Sigmoid colon (tissue), 7 donors: ENCODE measurements at places on chromosomes 12 and 14. TPM values are rescaled to one million over a fixed set of nuclear protein-coding genes. Genes with fewer than 3 reads are reported as not detected.
A peak's percentile ranks its signal among the peaks of the same experiment; 100 is the strongest.

The AQP6 gene
- polyA plus RNA-seq: not detected

The NEDD8 gene
- polyA plus RNA-seq: 243 TPM

The HOXC11 gene
- polyA plus RNA-seq: not detected

The RDH5 gene
- 34.4 TPM for polyA plus RNA-seq

The TOMM20L gene
- polyA plus RNA-seq: not detected

The SYT1 gene
- polyA plus RNA-seq: 2.8 TPM

The DAO gene
- polyA plus RNA-seq: 1.0 TPM

The TSPAN19 gene
- not detected for polyA plus RNA-seq

The AKAP3 gene
- polyA plus RNA-seq: 1.3 TPM

The FGD6 gene
- polyA plus RNA-seq: 5.3 TPM

The OTX2 gene
- polyA plus RNA-seq: not detected

The UBE2N gene
- 87.4 TPM for polyA plus RNA-seq

The SIX1 gene
- 0.01 TPM for polyA plus RNA-seq

The ZDHHC22 gene
- polyA plus RNA-seq: not detected

GRCh38 chr14:58488550-58488949 lies 61.0 kb downstream of the KIAA0586 start:
- peaks cover 3% of the 10 kb centered on the region for H3K36me3 ChIP-seq
- H3K4me3 ChIP-seq: no peak overlapping the region
- H3K27me3 ChIP-seq: no peaks in the 10 kb centered on the region
- no peak overlapping the region for H3K27ac ChIP-seq
- no peaks in the 10 kb centered on the region for H3K4me1 ChIP-seq

GRCh38 chr14:98909251-98909944 lies 362.6 kb downstream of the BCL11B start:
- H3K36me3 ChIP-seq: no peaks in the 10 kb centered on the region
- H3K4me1 ChIP-seq: peaks cover 8% of the 10 kb centered on the region
- no peak overlapping the region for H3K4me3 ChIP-seq
- no peak overlapping the region for H3K27ac ChIP-seq
- no peak for DNase-seq

DNA sequence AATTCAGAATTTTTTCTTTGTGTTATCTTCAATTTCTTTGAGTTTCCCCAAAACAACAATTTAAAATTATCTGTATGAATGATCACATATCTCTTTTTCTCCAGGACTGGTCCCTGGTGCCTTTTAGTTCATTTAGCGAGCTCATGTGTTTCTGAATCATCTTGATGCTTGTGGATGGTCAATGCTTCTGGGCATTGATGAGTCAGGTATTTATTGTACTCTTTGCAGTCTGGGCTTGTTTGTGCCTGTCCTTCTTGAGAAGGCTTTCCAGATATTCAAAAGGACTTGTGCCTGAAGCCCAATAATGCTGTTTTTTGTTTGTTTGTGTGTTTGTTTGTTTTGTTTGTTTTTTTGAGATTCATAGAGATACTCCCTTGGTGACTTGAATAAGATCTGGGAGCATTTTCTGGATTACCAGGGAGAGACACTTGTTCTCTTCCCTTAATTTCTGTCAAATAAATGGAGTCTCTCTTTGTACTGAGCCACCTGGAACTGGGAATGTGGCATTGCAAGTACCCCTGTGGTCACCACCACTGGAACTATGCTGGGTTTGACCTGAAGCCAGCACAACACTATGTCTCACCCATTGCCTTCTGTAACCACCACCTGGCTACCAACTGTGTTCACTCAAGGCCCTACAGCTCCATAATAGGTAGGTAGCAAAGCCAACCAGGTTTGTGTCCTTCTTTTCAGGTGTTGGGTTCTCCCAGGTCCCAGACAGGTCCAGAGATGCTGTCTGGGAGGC lies 56.3 kb downstream of the SLC6A15 start:
- H3K4me1 ChIP-seq: no peaks in the 10 kb centered on the region
- no peak overlapping the region for H3K27ac ChIP-seq
- no peaks in the 10 kb centered on the region for H3K36me3 ChIP-seq
- DNase-seq: no peak
- H3K27me3 ChIP-seq: no peaks in the 10 kb centered on the region

GRCh38 chr12:43937947-43938346 lies 102.1 kb downstream of the TMEM117 start:
- no peaks in the 10 kb centered on the region for H3K4me1 ChIP-seq
- H3K27me3 ChIP-seq: no peaks in the 10 kb centered on the region
- H3K4me3 ChIP-seq: no peak overlapping the region
- no peaks in the 10 kb centered on the region for H3K36me3 ChIP-seq
- DNase-seq: no peak

GRCh38 chr14:43297794-43298193 lies 1209.3 kb downstream of the FSCB start:
- no peaks in the 10 kb centered on the region for H3K4me1 ChIP-seq
- no peak overlapping the region for H3K27ac ChIP-seq
- DNase-seq: no peak
- no peaks in the 10 kb centered on the region for H3K27me3 ChIP-seq
- H3K4me3 ChIP-seq: no peak overlapping the region

GRCh38 chr14:83289896-83290295 lies 1756.2 kb upstream of the SEL1L start:
- DNase-seq: no peak
- H3K4me1 ChIP-seq: no peaks in the 10 kb centered on the region
- H3K27ac ChIP-seq: no peak overlapping the region
- H3K36me3 ChIP-seq: no peaks in the 10 kb centered on the region
- H3K27me3 ChIP-seq: no peaks in the 10 kb centered on the region
- no peak overlapping the region for H3K4me3 ChIP-seq

- no peak overlapping the region for H3K4me3 ChIP-seq
- H3K27me3 ChIP-seq: no peaks in the 10 kb centered on the region
- H3K4me1 ChIP-seq: no peaks in the 10 kb centered on the region
- no peak overlapping the region for H3K27ac ChIP-seq
Observed at GRCh38 chr12:64531665-64532334, 78.5 kb upstream of the RASSF3 start.

GRCh38 chr12:19964549-19964948 lies 403.8 kb upstream of the PDE3A start:
- no peaks in the 10 kb centered on the region for H3K27me3 ChIP-seq
- H3K27ac ChIP-seq: peak overlapping the region; percentile 42
- H3K4me1 ChIP-seq: no peaks in the 10 kb centered on the region
- no peak overlapping the region for H3K4me3 ChIP-seq
- no peak for DNase-seq

- H3K36me3 ChIP-seq: no peaks in the 10 kb centered on the region
- H3K4me3 ChIP-seq: no peak overlapping the region
- no peaks in the 10 kb centered on the region for H3K27me3 ChIP-seq
- H3K27ac ChIP-seq: no peak overlapping the region
- no peak for DNase-seq
Observed at GRCh38 chr12:111927346-111927745, 85.3 kb downstream of the MAPKAPK5 start.

DNA sequence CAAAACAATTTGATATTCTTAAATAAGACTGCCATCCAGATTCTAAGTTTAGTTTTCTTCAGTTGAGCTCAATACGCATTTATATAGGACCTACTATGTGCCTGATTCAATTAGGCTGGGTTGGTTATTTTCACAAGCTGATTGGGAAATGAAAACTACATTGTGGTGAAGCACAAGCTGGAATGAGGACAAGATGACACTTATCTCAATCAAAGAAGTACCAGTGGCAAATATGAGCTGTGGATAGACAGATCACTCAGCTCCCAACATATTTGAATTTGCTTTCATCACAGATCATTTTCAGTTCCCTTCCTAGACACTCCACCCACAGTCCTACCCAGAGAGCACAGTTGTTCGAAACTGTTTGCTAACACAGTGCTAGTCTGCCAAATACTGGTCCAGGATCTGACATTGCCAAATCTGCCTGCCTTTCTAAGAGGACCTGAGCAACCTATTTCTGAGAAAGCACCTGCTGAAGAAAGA lies 74.7 kb downstream of the LLPH start:
- no peaks in the 10 kb centered on the region for H3K4me1 ChIP-seq
- no peak overlapping the region for H3K27ac ChIP-seq
- no peaks in the 10 kb centered on the region for H3K36me3 ChIP-seq
- H3K4me3 ChIP-seq: no peak overlapping the region
- no peak for DNase-seq

DNA sequence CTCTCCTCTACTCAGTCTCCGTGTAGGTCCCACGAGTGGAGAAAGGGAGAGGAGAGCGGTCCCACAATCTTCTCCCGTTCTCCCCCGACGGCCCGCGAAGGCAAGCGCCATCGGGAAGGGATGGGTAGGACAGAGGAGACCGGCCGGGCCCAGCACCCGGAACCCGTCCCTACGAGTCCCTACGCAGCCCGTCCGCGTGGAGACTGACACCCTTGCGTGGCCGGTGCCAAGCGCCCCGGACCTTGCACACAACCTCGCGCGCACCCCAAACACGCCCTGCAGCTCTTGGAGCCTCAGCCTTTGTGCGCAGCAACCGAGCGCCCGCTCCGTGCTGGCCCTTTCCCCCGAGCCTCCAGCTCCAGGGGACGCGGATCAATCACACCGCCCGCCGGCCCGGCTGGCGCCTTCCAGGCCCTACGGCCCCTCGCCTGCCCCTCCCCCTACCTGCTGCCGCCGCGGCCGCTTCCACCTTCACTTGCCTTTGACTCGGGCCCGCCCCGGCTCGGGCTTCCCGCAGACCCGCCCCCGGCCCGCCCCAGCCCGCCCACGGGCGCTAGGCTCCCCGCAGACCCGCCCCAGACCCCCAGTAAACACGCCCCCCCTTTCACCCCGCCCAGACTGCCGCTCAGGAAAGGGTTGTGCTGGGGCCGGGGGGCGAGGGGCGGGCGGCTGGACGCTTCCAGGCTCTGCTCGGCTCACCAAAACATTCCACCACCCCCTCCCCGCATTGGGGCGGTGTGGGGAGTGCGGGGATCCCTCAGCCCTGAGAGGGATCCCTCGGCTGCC lies at the start of gene NDRG2:
NDRG2 (minus strand) TSS at position 477 of the 786 bp plus-strand sequence. CDS start 1,746 bp downstream, outside the sequence.
- H3K27me3 ChIP-seq: no peaks in the 10 kb centered on the region
- DNase-seq: peak; percentile 94
- peaks cover 14% of the 10 kb centered on the region for H3K36me3 ChIP-seq
- H3K4me3 ChIP-seq: peak within 1 kb of the TSS; percentile 85

DNA sequence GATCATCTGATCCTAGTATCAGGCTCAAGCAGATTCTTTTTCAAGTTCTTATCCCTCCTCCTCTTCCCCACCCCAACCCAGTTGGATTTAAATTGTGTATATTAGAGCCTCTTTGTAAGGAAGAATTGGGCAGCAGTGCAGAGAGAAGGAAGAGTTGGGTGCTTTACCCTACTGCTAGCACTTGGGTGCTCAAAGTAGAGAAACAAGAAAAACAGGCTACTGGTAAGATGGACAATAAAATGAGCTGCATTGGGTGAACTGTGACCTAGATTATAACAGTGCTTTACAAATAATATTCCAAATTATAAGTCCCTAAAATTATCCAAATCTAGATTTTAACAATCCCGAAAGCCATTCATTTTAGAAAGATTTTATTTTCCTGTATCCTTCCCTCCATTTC lies 363.4 kb upstream of the GARIN6 start:
- no peaks in the 10 kb centered on the region for H3K36me3 ChIP-seq
- H3K27me3 ChIP-seq: no peaks in the 10 kb centered on the region
- no peak overlapping the region for H3K27ac ChIP-seq
- H3K4me3 ChIP-seq: no peak overlapping the region

- peak overlapping the region; percentile 90 for H3K27ac ChIP-seq
- peak; percentile 97 for DNase-seq
- no peaks in the 10 kb centered on the region for H3K27me3 ChIP-seq
- H3K36me3 ChIP-seq: no peaks in the 10 kb centered on the region
- peaks cover 100% of the 10 kb centered on the region for H3K4me1 ChIP-seq
Observed at GRCh38 chr12:120234643-120235368, 30.7 kb downstream of the PXN start.

DNA sequence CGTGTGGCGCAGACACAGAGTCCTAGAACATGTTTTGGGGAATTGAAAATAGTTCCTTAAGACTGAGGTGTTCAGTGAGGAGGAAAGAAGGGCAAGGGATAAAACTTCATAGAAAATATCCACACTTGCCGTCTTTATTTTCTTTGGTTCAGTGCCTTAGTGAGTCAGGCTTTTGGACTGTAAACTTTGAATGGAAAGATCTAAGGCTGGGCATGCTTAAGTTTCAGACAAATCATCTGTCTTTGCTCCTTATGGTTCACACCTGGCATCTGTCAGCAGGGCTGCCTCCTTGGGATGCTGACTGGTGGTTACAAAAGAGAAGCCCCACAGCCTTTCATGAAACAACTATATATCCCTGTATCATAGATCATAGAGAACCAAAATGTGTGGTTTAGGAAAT lies 136.3 kb upstream of the PRICKLE1 start:
- H3K27ac ChIP-seq: no peak overlapping the region
- no peak overlapping the region for H3K4me3 ChIP-seq
- H3K4me1 ChIP-seq: peaks cover 8% of the 10 kb centered on the region
- H3K36me3 ChIP-seq: no peaks in the 10 kb centered on the region
- no peak for DNase-seq

GRCh38 chr14:95261616-95262510 lies 57.8 kb downstream of the CLMN start:
- H3K27ac ChIP-seq: no peak overlapping the region
- no peaks in the 10 kb centered on the region for H3K4me1 ChIP-seq
- H3K27me3 ChIP-seq: no peaks in the 10 kb centered on the region
- no peak overlapping the region for H3K4me3 ChIP-seq

GRCh38 chr14:73742520-73743238 lies 28.5 kb upstream of the PNMA1 start:
- H3K27me3 ChIP-seq: no peaks in the 10 kb centered on the region
- peaks cover 93% of the 10 kb centered on the region for H3K4me1 ChIP-seq
- DNase-seq: no peak
- no peak overlapping the region for H3K4me3 ChIP-seq
- peaks cover 21% of the 10 kb centered on the region for H3K36me3 ChIP-seq
- H3K27ac ChIP-seq: peak overlapping the region; percentile 100

- H3K27me3 ChIP-seq: no peaks in the 10 kb centered on the region
- peak overlapping the region; percentile 43 for H3K27ac ChIP-seq
- H3K4me1 ChIP-seq: peaks cover 52% of the 10 kb centered on the region
- no peaks in the 10 kb centered on the region for H3K36me3 ChIP-seq
Observed at GRCh38 chr14:93104961-93105360, 10.8 kb downstream of the ITPK1 start.

GRCh38 chr14:41634286-41634685 lies 27.6 kb downstream of the LRFN5 start:
- H3K36me3 ChIP-seq: no peaks in the 10 kb centered on the region
- H3K4me3 ChIP-seq: no peak overlapping the region
- H3K27me3 ChIP-seq: no peaks in the 10 kb centered on the region
- no peaks in the 10 kb centered on the region for H3K4me1 ChIP-seq
- no peak overlapping the region for H3K27ac ChIP-seq

DNA sequence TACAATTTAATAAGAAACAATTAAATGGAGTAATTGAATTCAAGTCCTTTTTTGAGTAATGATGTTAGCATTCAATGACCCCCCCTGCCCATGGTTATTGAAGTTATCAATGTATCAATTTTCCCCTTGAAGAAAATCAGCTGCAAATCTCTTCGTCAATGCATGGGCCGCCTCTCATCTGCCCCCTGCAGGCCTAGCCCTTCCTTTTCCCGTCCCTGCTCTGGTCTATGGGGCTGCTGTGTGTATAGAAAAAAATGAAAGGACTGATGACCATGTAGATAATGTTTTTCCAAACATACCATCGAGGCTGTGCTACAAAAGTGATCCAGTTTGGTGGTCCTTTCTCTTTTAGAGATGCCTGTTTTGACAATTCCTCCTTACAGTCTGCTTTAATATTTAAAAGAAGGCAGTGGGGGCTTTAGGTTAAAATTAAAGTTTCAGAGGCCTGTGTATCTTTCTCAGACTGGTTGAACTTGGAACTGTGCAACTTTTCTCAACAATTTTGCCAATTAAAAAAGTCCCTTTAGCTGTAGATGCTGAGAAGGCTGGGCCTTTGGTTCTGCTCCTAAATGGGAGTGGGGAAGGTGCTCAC lies 98.4 kb downstream of the APAF1 start:
- no peak overlapping the region for H3K4me3 ChIP-seq
- no peaks in the 10 kb centered on the region for H3K27me3 ChIP-seq
- no peak overlapping the region for H3K27ac ChIP-seq
- no peaks in the 10 kb centered on the region for H3K36me3 ChIP-seq
- H3K4me1 ChIP-seq: no peaks in the 10 kb centered on the region
